ENCODE measurements at places on chromosomes 6 and 20.

DNA sequence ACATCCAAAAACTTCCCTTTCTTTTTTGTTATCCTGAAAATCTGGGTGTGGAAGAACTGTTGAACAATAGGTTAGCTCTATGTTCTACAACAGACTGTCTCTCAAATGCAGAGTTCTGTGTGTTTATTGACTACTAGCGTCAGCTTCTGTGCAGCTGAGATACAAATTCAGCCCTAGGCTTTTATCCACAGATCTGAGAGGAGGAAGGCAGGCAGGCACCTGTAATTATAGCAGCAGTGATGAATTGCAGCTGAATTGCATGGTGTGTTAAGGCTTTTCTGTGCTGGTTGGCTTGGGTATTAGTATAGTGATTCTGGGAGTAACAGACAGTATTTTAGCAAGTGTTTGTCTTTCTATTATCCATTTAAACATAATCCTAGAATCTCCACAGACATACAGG lies 24.4 kb downstream of the GRIK2 start:
- DNase-seq, result no peak

- no peak for DNase-seq
Observed at GRCh38 chr6:147509891-147510290, 1.4 kb downstream of the SAMD5 start.

- no peak for DNase-seq
Observed at GRCh38 chr6:13614126-13614925, 809 bp upstream of the NOL7 start.

DNA sequence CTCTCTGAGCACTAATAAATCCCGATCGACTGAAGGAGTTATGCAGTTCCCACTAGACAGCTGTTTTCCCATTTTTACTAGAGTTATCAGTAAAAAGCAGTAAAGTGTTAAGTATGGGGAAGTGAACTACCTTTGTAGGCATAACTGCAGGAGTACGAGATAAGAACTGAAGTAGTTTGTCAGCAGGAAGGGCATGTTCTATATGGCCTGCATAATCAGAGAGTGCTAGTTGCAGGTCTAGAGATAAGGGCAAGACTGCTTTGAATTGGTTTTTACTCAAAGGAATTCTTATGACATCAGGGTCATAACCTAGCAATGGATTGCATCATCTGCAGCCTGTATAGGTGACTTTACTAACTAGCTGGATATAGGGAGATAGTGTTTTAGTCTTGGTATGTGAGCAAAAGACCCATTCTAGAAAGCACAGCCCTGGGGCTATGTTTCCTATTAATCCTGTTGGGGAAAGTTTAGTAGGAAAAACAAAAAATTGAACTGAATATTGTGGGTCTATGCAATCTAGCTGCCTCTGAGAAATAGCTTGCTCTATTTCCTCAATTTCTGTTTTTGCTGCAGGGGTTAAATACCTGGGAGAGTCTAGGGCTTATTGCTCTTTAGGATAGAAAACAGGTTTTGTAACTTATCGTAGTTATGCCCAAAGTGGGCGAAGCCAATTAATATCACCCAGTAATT lies 22.6 kb upstream of the CRISP1 start:
- DNase-seq, result no peak

DNA sequence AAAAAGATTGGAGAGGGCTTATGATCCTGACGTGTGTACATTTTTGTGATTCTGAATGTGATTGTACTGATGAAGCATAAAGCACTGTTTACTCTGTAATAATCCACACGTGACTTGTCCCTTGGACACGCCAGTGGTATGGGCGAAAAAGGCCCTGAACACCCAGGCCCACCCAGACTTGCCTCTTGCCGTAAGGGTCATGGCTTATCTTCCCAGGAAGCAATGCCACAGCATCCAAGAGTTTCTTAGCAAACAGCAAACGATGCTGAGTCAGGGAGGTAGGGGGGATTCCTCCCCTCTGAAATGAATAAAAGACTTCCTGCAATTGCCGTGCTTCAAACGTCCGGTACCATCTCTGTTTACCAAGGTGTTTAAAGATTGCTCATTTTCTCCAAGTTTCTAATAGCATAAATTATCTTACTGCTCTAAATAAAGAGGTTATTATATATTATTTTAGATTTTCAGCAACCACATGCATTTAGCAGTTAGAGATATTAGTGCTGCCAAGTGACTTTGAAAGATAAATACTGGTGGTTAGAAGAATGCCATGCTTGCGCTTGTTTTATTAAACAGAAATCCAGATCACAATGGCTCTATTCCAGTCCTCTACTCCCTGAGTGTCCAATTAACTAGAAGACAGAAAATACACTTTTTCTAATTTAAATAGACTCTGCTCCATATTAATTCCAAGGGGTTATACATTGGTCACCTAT lies 212.8 kb upstream of the CST7 start:
- DNase-seq, result no peak

DNA sequence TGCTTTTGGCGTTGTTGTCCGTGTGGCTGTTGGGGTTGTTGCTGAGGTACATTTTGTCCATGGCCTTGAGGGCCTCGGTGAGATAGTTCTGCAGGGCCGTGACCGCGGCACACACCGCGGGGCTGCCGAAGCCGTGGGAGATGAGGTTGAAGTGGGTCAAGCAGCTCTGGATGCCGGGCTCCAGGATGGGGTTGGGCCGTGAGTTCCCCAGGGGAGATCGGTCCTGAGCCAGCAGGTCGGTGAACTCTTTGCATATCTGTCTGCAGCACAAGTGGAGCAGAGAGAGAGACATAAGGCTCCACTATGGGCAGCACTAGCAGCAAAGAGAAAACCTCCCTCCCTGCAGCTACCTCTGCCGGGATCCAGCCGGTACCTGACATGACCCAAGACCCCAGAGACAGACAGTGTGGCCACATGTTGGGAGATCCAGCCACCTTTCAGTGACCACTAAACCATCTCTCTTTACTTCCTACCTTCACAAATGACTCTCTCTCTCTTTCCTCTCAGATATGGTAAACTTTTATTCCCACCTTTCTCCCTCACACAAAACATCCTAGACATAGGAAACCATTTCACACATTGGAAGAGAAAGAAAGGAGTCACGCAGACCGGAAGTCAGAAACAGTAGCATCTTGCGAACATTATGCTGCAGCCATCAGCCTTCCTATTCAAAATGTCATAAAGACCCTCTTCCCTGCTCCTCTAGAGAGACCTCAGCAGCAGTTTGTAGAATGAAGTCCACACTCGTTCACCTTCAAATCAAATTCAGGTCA lies 16.2 kb downstream of the TFAP2A start:
- DNase-seq, result no peak

- no peak for DNase-seq
Observed at GRCh38 chr20:2455771-2456497, 14.7 kb downstream of the SNRPB start.

- DNase-seq, result no peak
Observed at GRCh38 chr6:154234019-154234772, 122.4 kb downstream of the IPCEF1 start.

- DNase-seq, result no peak
Observed at GRCh38 chr20:58712806-58713731, 20.5 kb downstream of the NPEPL1 start.

GRCh38 chr6:110537208-110538123 lies 61.1 kb upstream of the SLC22A16 start:
- no peak for DNase-seq

- no peak for DNase-seq
Observed at GRCh38 chr6:41759905-41760579, 12.8 kb upstream of the PGC start.

DNA sequence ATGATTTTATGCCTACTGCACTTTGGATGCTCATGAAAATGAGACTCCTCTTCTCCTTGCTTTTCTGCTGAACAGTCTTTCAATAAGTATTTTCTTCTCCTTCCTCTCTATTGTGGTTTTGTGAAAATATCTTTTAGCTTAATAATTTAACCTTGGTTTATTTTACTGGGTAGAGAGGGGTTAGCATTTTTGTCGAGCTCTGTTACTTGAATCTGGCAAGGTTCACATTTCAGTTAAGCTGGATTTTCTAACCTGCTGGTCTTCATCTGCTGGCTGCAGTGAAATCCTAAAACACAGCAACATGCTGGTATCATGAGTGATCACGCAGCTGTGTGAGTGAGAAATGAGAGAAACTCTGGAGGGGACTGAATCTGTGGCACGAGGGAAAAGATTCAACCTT lies 222.7 kb upstream of the NOX3 start:
- no peak for DNase-seq

DNA sequence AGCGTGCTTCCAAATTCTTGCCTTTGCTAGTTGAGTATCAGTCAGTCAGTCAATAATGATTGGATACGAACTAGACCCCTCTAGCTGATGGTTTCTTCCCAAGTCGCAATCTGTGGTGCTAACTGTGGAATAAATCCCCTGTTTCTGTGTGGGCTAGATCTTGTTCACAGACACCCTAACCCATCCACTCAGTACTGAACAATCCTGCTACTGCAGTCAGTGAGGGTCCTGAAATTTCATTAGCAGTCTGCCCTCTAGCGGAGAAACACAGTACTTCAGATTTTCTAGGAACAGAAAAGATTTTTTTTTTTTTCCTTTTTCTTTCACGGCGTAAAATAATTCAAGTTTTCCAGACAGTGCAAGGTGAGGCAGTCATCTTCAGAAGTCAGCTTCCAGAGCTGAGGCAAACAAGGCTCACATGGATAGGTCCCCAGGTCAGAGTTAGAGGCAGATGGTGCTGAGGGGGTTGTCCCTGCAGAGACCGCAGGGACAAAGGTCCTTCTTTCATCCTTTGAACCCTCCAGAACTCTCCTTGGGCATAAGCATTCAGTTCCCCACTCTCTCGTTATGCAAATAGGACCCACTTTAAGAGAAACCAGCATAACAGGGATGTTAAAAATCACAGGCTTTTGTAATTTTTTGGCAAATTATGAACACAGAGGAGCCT lies 119.6 kb downstream of the SCML4 start:
- DNase-seq, result no peak

DNA sequence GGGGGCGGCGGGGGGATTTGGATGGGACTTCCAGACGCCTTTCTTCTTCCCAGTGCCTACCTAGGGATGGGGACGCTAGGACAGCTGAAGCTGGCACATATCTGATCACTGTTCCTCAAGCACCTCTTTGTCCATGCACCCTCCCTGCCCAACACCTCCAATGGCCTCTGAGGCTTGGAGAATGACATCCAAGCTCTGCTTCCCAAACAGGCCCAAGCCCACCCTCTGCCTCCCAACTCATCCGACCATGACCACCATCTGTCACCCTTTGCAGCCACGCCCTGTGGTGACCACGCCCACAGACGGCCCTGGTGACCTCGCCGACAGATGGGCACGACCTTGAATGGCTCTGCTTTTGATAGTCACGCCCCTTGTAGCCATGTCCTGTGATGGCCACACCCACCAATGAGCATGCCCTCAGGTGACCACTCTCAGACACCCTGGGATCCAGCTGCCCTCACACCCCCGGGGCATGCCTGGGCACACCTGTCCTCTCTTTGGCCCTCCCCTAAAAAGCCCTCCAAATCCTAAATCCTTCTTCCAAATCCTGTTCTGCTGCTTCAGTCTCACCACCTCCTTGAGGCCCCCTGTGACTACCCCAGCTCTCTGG lies 51.0 kb downstream of the SSR1 start:
- peak; percentile 23 for DNase-seq

DNA sequence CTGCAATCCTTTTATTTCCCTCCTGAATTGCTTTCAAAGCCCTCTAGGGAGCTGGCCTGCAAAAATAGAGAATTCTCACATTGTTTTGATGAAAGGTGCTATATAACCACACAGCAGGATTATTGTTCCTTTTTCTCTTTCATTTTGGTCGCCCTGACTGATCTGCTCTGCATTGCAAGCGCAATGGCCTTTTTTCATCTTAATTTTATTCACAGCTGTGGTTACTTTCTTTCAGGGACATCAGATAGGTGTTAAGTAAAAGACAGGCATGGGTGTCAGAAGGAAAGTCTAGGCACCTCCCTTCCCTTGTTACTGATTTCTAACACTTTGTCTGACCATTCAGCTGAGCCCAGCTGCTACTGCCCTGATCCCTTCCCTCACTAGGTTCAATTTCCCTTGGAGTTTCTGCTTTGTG lies 850.5 kb upstream of the MAP3K7 start:
- no peak for DNase-seq

DNA sequence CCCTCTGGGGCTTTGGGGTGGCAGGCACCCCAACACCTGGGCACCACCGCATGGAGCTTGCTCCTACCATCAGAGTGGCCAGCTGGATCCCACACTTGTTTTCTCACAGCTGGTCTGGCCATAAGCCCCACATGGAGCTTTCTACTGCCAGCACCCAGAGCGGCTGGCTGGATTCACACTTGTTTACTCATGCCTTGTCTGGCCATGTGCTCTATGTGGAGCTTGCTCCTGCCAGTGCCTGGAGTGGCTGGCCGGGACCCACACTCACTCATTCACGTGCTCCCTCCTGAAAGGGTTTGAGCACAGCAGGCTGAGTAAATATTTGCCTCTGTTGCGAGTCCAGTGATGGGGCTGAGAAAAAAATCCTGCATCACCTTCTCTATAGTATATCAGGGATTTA lies 487.0 kb downstream of the CD109 start:
- no peak for DNase-seq

- no peak for DNase-seq
Observed at GRCh38 chr6:132687306-132687705, 26.5 kb downstream of the VNN1 start.

DNA sequence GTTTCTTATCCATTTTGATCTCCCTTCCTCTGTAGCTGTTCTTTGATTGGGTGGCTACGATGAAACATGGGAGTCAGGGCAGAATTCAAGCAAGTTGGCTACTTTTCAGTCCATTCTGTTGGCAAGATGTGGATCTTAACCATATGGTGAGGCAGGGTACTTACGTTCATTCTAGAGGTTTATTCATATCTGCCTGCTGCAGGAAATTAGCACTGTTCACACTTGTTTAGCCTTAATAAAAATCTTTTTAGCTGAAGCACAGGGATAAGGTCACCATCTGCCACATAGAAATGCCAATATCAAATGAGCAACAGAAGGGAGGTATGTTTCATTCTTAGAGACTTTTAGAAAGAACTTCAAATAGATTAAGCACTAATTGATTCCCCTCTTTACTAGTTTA lies 83.9 kb downstream of the GRIK2 start:
- no peak for DNase-seq

DNA sequence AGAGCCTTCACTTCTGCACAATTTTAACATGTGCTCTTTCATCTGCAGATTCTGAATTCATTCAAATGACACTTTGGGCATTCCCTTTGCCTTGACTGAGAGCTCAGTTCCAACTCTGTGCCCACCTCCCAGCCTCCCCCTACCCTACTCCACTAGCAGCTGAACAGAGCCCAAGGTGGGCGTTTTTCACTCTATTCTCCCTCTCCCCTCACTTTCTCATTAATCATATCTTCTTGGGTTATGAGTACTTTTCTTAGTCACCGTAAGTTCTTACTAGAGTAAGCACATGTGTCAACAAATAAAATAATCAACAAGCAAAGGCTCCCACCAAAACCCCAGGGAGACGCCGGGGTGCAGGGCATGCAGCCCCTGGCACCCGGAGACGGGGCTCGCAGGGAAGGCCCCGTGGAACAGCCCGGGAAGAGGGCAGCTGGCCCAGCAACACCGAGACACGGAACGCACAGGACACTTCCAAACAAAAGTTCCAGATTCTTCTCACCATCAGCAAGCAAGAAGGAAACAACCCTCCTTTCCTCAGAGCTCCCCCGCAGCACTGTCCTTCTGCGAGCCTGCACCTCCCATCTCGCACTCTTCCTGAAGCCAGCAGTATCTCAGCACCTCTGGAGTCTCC lies 34.1 kb downstream of the TAF4 start:
- no peak for DNase-seq

- DNase-seq, result no peak
Observed at GRCh38 chr6:3915076-3915791, 66.1 kb downstream of the FAM50B start.

GRCh38 chr6:160510199-160510598 lies 153.9 kb downstream of the LPA start:
- DNase-seq, result no peak
